ENCODE measurements at places on chromosomes 12 and 14.

DNA sequence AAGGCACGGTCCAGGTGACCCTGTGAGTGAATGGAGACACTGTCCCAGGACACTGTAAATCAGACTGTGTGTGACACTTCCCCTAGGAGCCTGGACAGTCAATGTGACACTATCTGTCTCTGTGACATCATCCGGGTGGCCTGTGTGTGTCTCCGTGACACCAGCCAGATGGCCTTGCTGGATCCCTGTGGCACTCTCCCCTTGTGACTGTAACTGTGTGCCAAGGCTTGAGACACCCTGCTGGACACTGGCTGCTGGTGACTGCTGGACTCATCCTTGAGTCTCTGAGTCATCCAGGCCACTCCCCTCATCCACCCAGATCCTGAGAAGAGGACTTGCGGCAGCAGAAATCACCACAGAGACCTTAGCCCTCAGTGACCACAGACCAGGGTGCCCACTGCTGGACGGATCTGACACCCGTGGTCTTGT lies 51.6 kb downstream of the MVK start:
- no peak for DNase-seq

DNA sequence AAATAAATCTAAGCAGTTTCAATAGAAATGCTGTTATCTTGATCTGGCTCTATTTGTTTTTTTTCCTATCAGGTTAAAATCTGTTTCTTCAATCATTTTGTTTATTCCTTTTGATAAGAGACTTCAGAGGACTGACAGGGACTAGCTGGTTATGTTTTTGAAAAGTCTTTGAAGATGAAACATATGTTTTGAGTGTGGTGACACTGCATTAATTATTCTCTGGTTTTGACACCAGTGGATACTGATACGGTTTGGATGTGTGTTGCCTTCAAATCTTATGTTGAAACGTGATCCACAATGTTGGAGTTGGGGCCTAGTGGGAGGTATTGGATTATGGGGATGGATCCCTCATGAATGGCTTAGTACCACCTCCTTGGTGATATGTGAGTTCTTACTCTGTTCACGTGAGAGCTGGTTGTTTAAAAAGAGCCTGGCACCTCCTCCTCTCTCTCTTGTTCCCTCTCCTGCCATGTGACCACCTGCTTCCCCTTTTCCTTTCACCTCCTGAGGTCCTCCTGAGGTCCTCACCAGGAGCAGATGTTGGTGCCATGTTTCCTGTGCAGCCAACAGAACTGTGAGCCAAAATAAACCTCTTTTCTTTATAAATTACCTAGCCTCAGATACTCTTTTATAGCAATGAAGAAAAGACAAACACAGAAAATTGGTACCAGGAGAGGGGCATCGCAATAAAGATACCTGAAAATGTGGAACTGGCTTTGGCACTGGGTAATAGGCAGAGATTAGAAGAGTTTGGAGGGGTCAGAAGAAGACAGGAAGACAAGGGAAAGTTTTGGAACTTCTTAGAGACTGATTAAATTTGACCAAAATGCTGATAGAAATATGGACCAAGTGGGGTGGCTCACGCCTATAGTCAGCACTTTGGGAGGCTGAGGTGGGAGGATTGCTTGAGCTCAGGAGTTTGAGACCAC lies 23.0 kb downstream of the RASSF3 start:
- no peak for DNase-seq

DNA sequence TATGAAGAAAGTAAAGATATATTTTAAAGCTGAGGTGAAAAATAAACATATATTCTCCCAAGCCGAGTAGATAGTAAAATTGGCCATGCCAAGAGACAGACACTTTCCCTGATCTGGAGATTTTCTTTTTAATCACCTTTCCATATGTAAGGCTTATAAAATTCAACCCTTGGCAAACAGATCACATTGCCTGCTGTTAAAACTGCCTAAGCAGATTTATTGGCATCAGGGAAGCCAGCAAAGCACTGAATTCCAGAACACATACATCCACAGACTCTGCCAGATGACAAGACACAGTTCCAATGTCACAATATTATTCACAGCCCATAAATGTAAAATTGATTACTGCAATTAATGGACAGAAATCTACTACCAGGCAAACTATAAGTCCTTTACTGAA lies 78.2 kb upstream of the GARIN2 start:
- DNase-seq: no peak

- no peak for DNase-seq
Observed at GRCh38 chr12:84512751-84513150, 399.8 kb downstream of the SLC6A15 start.

GRCh38 chr14:60346706-60347105 lies 97.7 kb downstream of the PPM1A start:
- no peak for DNase-seq

DNA sequence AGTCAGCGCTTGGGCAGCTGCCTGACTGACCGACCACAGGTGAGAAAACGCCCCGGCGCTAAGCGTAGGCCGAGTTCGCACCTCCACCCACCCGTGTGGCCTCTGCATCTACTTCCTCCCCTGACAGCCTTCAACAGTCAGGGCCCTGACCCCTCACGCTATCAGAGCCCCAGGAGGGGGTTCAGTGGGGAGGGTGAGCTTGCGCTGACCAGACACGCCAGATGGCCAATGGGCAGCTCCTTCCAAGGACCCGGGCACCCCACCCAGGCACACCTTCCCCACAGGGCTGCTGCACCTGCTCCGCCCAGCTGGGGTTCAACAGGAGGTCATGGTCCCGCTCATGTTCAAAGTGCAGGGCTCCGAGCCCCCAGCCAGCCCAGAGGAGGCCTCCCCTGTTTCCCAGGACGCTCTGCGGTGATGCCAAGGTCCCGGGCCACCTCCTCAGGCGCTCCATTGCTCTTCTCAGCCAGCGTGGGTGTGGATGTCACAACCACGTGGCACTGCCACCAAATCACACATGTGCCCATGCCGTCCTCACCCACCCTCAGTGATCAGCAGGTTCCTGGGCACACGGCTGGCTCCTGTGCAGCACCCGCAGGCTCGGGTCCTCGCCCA lies 48.7 kb upstream of the BCL11B start:
- no peak for DNase-seq

DNA sequence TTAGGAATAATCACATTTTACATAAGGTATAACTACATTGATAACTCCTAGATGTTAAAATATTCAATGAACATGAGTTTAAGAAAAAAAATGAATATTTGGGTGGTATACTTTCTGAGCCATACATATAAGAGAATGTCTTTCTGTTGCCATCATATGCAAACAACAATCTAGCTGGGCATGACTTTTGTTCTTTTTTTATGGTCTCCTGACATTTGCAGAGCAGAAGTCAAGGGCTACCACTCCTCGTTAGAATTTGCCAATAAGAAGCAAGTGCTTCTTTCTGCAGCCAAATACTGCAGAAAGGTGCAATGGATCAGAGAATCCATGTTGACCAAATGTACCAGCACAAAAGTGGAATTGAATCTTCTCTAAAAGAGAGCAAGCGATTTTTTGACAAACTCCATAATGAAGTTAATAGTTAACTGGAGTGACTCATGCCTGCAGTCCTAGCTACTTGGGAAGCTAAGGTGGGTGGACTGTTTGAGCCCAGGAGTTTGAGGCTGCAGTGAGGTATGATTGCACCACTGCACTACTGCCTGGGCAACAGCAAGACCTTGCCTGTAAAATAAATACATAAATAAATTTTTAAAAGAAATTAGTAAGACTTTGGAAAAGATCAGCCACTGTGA lies 25.5 kb upstream of the CCDC91 start:
- no peak for DNase-seq

- DNase-seq: no peak
Observed at GRCh38 chr12:24480766-24481449, 468.0 kb downstream of the BCAT1 start.

DNA sequence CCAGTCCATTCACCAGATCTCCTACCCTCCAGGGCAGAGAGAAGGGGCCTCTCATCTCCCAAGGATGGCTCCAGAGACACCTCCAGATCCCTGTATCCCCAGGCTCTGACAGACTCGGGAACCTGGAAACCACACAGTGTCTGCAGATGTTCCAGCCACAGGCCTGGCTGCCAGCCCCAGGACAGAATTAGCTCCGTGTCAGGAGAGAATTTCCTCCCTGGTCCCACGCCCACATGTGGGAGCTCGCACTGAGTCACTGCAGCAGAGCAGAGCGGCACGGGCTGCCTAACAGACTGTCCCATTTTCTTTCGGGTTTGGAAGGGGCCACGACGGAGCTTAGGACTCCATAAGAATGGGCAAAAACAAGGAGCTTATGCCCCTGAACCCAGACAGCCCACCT lies 33.6 kb downstream of the CMKLR1 start:
- no peak for DNase-seq

GRCh38 chr14:20680843-20681347 lies 3.5 kb upstream of the RNASE4 start:
- no peak for DNase-seq

DNA sequence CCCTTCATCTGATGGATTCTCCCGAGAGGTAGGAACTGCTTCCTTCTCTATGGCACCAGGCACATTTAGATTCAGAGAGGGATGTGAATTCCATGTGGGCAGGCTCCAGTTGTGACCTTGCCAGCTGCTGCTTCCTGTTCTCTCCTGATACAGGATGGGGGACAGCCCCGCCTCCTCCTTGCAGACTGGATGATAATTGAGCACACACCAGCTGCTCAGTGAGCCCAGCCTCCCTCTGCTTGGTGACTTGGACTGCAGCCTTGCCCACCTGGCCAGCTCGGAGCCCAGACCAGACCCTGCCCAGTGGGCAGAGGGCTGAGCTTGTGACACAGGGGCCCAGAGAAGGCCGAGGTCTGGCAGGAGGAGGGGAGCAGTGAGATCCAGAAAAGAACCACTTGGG lies 90.2 kb downstream of the CALM1 start:
- no peak for DNase-seq

DNA sequence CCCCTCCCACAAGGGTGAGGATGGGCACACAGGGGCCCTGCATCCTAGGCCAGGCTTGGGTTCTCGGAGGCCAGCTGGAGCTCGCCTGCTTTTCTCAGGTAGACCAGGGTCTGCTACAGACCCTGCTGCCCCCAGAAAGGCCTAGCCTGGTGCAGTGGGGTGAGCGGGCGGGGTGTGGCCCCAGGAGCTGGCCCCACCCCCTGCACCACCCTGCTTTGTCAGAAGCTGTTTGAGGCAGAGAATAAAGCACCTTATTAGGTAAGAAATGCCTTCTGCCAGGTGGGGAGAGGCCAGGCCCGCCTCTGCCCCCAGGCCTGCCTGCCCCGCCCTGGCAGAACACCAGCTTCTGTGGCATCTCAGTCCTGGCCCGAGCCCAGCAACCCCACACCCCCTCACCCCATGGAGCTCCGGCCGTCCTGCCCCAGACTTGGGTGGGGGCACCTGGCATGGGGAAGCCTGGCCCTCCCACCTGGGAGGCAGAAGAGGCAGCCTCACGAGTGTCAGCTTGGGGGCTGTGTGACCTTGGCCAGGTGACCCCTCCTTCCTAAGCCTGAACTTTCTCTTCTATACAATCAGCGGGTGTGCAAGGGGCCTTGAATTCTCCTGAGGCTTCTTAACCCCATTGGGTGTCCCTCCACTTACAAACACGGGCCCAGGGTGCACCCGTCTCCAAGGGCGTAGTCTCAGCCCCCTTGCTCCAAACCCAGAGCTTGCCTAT lies 43.2 kb downstream of the KRT80 start:
- DNase-seq: no peak

DNA sequence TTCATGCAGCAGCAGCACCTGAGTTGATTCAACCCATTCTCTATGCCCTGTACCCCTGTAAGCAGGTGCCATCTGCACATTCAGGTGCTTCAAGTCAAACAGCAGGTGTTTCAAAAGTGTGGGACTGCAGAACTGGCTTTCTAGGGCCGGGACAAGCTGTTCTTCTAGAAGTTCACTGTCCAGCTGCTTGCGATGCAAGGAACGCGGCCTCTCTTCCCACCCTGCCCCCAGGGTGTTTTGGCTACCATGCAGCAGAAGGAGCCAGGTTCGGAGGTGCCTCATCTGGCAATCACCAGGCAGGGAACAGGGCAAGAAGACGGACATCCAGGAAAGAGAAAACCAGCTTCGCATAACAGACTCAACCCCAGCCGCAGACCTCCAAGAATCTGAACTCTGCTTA lies 35.2 kb downstream of the TMEM132D start:
- no peak for DNase-seq

GRCh38 chr12:30630076-30630978 lies 65.3 kb downstream of the IPO8 start:
- DNase-seq: no peak

DNA sequence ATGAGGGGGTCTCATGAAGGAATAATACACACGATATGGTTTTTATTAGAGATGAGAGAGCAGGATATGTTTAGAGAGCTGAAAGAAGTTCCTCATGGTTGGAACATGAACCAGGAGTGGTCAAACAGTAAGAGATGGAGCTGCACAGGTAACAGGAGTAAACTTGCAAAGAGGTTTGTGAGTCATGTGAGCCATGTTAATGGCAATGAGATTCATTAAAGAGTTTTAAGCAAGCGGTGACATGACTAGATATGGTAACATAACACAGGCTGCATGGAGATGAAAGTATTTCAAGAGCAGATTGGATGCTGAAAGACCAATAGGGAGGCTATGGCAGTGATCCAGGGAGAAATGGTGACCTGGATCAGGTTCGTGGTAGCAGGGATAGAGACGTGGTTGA lies 62.6 kb upstream of the SSTR1 start:
- no peak for DNase-seq

DNA sequence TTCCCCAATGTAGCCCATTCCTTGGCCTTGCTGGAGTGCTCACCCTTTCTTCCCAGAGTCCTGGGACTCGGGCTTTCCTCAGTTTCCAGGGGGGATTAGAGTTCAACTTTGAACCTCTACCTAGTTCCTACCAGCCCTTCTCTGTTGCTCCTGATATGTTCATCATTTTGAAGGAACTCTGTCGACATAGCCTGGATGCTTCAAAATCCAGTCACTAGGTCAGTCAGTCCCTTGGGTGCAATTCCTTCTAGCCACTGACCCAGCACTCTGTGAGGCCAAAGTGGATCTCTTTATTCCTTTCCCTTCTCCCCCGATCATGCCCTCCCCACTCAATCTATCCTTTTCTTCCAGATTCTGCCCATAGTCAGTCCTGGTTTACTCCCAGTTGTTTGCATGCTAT lies 72.3 kb upstream of the TMCC3 start:
- DNase-seq: no peak

DNA sequence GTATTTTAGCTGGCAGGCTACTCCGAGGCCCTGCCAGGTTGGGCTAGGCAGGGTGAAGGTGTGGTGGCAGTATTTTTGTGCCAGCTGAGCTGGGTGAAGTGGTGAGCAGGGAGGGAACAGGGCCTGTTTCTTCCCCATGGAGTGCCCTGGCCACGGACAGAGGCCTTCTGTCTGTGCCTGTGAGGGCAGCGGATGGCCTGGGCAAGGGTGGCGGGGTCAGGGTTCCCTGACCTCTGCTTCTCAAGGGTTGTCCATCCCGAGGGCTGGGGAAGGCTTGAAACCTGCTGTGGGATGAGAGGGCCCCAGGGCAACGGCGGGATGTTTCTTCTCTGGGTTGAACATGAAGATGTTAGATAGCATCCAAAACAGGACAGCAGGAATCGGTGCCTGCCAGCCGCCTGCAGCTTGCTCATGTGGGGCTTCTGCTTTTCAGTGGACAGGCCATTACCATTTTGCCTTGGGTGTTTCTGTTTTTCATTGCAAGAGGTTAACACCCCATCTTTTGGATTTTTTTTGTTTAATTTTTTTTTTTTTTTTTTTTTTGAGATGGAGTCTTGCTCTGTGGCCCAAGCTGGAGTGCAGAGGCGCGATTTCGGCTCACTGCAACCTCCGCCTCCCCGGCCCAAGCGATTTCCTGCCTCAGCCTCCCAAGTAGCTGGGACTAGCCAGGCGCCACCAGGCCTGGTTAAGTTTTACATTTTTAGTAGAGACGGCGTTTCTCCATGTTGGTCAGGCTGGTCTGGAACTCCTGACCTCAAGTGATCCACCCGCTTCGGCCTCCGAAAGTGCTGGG lies 3.3 kb downstream of the MTA1 start:
- no peak for DNase-seq
